Natural killer cell (primary cell): ENCODE measurements at places on chromosomes 2 and 18. TPM values are rescaled to one million over a fixed set of nuclear protein-coding genes. Genes with fewer than 3 reads are reported as not detected.

UGT1A5 gene
- total RNA-seq: not detected

MOB1A gene
- 211 TPM for total RNA-seq

SNORC gene
- total RNA-seq: 0.47 TPM

TXNDC2 gene
- not detected for total RNA-seq

GRCh38 chr2:74860079-74860478 lies 26.2 kb downstream of the HK2 start:
- DNase-seq: no peak
